T47D (cell line): ENCODE measurements at places on chromosomes 1 and 21.
A peak's percentile ranks its signal among the peaks of the same experiment; 100 is the strongest.

DNA sequence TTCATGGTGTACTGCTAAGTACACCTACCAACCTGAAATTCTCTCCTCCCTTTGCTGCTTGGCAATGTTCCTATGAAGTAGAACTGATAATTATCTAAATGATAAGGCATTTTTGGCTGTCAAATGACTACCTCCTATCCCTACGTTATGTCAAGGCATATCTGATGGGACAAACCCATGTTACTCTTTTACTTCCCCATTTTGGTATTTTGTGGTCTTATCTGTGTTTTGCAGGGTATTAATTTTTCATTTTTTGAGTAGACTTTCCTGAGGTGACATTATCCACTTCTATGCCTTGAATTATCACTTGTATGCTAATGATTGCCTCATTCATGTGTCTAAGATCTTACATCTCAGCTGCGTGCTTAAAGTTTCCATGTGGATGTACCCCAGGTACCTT is 499.6 kb upstream of the B3GALT2 start:
- no peak for DNase-seq

DNA sequence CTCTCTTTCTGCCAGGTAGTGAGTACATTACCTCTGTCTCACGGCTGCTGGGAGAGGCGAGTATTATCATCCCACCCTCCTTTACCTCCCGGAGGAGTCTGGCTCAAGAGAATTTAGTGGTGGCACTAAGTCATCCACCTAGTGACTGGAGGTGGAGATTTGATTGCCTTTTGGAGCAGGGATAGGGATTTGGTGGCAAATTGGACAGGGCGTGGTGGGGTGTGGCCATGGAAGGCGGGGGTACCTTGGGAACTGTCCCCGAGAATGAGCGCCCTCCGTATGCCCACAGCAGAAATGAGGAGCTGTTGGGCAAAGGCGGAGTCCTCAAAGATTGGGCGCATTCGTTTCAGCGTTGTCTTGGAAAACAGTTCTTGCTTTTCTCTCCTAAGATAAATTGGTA is 32.1 kb upstream of the HMGN1 start:
- DNase-seq, result no peak

GRCh38 chr1:67429011-67429527 is 1.1 kb downstream of the SERBP1 start:
- DNase-seq, result no peak

DNA sequence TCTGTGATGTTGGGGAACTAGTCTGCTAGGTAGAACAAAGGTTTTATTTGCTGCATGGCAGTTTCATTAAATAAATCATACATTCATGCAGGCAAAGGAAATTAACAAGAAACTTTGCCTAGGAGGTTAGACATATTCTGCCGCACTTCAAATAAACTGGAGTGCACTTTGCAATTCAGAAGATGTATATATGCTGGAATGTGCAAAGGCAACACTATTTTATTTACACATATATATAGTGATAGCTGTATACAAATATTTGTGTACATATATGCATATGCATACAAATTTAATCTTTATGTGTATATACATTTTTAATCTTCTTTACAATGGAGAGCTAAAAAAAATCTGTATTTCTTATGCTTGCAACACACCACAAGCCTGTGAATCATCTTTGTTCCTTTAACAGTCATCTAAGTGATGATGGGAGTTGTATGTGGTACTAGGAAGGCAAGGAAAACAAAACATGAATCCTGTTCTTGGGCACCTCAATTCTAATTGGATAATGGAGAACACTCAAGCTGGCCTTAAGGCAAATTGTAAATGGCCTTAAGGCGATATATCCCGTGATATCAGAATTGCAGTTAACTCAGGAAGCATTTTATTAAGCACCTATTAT is 605.8 kb upstream of the CAMK1G start:
- DNase-seq, result no peak

GRCh38 chr1:242005866-242006535 is 7.1 kb upstream of the MAP1LC3C start:
- no peak for DNase-seq

GRCh38 chr1:223077247-223077833 is 65.7 kb downstream of the TLR5 start:
- DNase-seq, result no peak

- no peak for DNase-seq
Measured at GRCh38 chr1:166888373-166889111, 12.5 kb upstream of the TADA1 start.

DNA sequence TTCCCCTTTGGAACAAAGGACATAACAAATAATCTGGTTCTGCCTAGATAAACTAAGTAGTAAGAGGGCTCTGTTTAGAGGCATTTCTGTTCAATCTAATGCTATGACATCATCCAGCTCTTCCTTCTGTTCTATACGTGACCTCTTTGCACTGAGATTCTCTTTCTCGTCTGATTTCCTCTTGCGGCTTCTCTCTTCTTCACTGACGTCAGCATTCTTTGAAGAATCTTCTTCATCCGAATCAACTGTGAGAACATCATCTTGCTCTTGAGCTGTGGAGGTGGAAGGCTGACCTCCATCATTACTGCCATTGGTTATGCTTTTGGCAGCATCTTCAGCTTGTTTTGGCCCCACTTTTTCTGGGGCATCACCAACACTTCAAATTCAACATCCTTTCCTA is 130.4 kb downstream of the HS2ST1 start:
- no peak for DNase-seq

GRCh38 chr1:165129568-165130164 is 226.8 kb downstream of the LMX1A start:
- DNase-seq, result peak; percentile 63

DNA sequence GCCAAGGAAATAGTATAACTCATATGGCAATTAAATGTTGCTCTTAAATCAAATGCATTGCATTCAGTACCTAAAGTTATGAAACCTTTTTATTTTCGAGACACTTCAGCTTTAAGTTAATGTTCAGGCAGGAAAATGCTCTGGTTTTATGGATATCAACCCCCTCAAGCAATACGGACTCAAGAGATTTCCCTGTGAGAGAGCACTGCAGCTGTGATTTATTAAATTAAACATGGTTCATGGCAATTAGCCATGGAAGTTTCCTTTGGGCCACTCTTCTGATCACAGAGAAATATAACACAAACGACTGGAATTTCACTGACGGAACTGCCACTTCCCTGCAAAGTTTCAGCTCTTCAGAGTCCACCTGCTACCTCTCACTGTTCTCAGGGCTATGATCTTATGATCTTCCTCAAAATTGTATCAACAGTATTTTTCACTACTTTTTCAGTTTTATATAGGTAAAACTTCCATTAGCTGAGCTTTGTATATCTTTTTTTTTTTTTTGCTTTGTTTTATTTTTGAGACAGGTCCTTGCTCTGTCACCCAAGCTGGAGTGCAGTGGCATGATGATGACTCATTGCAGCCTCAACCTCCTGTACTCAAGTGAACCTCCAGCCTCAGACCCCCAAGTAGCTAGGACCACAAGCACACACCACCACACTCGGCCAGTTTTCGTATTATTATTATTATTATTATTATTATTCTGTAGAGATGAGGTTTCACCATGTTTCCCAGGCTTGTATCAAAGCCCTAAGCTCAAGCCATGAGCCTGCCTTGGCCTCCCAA is 923.1 kb upstream of the TMPRSS15 start:
- DNase-seq, result no peak

GRCh38 chr1:90475631-90476030 is 241.5 kb downstream of the BARHL2 start:
- no peak for DNase-seq

DNA sequence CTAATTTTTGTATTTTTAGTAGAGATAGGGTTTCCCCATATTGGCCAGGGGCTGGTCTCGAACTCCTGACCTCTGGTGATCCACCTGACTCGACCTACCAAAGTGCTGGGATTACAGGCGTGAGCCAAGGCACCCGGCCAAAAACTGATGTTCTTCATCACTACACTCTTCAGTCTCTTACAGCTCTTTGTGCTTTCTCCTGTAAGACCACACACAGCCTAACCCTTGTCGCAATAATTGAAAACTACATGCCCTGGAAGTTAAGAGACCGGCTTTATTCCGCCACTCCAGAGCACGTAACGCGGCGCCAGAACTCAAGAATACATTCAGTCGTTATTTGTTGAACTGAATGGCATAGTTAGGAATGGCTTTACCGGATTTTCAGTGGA is 552 bp downstream of the GPATCH4 start:
- DNase-seq, result peak; percentile 33

GRCh38 chr1:2314273-2314802 is 77.0 kb downstream of the MORN1 start:
- DNase-seq, result peak; percentile 67

DNA sequence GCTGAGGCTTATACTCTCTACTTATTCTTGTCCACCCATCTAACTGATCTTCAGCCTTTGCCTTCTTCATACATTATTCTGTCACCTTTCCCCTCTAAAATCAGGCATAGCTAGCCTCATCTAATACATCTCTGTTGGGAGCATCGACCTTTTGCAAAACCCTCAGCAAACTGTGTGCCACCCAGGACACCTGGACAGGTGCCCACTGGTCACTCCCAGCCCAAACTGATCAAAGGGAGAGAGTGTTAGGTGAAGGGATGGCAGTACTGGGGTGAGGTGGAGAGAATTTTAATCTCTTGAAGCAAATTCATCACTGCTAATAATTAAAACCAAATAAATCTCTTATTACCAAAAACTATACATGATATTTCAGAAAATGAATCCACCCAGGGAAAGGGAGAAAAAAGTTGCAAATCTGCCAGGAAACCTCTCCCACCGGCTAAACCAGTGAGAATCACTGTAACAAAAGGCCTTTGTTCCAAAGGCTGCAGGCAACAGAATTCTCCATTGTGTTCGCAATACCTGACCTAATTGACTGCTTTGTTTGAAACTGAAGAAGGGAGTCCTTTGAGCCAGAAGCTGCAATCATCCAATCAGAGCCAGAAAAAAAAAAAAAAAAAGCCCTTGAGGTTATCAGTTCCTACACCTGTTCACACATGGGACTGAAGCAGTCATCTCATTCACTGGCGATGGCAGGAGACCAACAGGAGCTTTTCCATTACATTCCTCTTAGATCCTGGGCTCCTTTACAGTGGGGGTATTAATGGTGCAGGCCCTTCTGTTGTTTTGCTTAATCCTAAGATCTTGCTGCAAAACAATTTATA is 172.6 kb downstream of the APP start:
- DNase-seq, result no peak

GRCh38 chr1:81232420-81232819 is 568.3 kb upstream of the ADGRL2 start:
- DNase-seq, result no peak

DNA sequence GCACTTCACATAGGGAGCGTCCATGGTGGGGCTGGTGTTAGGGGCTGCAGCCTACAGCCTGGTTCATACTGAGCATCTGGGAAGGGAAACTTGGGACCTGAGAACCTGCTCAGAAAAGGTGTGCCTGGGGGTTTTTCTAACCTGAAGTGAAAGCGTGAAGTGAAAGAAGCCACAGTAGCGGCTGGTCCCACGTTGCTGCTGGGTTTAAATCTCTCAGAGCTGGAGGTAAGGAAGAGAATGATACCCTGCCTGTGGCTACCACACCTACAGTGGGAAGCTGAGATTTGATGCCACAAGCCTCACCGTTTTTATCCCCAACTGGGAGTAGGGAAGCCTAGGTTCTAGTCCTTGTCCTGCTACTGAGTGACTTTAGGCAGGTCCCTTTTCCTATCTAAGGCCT is 21.0 kb upstream of the FUCA1 start:
- no peak for DNase-seq

- DNase-seq, result peak; percentile 86
Measured at GRCh38 chr1:31182352-31182751, 57.3 kb downstream of the NKAIN1 start.

DNA sequence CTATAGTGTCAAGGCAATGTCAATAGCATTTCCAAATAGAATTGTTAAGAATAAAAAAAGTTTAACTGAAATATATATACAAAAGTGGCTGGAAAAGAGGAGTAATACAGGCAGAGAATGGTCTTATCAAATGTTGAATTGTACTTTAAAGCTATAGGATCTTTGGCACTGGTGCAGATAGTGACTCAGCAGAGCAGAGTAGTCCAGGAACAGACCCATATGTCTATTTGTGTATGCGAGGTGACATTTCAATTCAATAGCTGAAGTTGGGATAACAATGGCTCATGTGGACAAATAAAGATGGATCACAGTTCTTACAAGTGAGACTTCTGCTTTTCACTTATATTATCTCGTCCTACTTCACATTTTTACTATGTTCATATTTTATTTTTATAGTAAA is 543.0 kb upstream of the B3GALT2 start:
- no peak for DNase-seq

GRCh38 chr1:109210058-109210457 is 3.7 kb upstream of the SARS1 start:
- no peak for DNase-seq

DNA sequence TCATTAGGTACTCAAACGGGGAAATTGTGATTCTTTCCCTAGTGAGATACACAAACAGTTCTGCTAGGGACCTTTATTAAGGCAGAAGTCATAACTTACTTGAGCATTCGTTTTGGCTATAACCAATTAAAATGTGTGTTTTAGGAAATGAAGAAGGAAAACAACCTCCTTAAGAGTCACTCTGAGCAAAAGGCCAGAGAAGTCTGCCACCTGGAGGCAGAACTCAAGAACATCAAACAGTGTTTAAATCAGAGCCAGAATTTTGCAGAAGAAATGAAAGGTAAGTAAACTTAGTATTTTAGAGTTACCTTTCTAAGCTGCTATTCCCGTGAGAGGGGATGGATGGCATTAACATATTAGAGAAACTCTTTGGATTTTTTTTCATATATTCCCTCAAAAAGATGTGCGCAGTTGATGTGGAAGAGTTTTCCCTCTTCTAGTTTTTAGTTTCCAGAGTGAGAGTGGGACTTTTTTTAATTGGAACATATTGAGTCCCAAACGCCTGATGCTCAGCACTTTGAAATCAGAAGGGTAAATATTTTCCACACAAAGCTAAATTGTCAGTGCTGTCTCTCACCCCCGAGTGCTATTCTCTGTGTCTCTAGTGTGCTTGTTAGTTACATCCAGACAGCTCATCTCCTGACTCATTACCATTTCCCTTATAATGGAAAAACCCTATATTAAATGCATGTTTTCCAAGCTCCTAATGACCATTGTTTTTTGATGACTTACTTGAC is 34.9 kb downstream of the CENPF start:
- DNase-seq, result no peak

GRCh38 chr1:22760455-22760854 is 49.8 kb downstream of the EPHB2 start:
- DNase-seq, result no peak

- no peak for DNase-seq
Measured at GRCh38 chr1:4690951-4691675, 36.7 kb downstream of the AJAP1 start.

- peak; percentile 97 for DNase-seq
Measured at GRCh38 chr1:44721485-44722361, 9.2 kb downstream of the RNU5D-1 start.

DNA sequence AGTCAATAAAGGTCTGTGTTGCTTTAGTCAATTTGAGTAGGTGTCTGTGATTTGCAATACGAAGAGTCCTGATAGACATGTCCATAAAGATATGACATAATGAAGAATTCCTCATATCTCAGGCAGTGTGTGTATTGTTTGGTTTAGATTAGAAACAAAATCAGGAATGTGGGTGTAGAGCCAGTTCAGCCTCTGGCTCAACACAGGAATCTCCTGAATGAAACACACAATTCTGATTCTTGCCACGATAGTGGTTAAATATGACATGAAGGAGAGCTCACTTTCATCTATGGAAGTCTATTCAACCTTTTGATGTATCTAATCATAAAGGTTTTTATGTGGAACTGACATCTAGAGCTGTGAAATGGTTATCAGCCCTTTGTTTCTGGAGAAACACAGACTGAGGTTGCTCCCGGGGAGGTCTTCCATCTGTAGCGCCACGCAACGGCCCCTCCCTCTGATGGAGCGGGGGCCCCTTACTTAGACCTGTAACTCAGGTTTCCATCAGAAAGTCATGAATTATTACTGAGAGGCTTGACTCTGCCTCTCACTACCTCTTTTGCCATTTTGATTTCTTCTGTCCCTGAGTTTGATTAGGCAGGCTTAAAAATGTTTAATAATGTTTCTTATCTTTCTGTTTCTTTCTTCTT is 19.5 kb downstream of the TSPAN2 start:
- no peak for DNase-seq
